ENCODE measurements at places on chromosomes 3 and 15.
A peak's percentile ranks its signal among the peaks of the same experiment; 100 is the strongest.

DNA sequence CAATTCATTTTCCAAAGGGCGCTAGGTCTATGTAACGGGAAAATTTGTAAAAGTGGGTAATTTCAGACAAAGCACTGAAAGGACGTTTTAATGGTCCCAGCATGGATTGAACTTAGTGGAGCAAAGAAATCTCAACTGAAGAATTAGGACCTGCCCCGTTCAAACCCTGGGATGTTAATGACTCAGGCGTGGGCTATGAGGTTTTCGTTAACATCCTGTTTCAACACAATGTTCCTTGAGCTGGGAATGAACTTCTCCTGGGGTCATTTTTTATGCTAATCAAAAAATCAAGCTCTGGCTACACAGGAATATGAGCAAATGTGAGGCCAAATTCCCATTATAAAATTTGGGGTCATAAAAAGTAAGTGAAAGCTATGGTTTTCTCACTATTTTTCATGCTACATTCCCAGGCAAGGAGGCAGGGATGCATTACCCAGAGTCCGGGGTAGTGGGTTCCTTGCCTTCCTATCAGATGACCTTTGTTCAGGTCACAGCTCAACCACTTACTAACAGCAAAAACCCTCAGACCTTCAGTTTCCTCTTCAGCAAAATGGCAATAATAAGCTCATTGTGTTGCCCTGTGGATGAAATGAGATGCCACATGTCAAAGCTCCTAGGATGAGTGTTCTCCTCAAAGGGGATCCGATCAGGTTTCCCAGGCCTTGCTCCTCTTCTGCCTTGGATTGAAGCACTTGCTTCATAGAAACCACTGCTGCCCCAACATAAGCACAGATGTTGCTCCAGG, 271.4 kb downstream of the ARRDC4 start:
- no peak for DNase-seq

GRCh38 chr3:69746119-69746518, 6.9 kb downstream of the MITF start:
- no peak for DNase-seq

- no peak for DNase-seq
Measured at GRCh38 chr15:42077689-42078088, 16.7 kb downstream of the PLA2G4D start.

GRCh38 chr3:107235193-107235927, 141.9 kb upstream of the CCDC54 start:
- no peak for DNase-seq

- DNase-seq: no peak
Measured at GRCh38 chr3:123893012-123893411, 8.9 kb upstream of the MYLK start.

- DNase-seq: peak; percentile 27
Measured at GRCh38 chr3:100401674-100402041, 319 bp downstream of the LNP1 start.

DNA sequence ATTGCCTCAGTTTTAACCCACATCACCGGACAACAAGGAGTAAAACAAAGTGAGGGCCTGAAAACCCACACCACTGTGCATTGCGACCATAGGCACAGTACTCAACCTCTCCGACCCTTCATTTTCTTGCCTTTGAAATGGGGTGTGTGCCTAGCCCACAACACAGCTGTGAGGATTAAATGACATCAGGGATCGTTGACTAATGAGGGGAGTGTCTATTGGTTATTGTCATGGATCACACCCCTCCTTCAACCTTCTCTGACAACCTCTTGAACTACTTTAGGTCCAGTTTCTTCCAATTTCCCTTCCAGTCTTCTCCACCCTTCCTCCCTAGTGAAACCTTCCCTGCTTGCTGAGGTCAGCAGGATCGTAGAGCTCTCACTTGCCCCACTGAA, 89.5 kb downstream of the HES1 start:
- DNase-seq: no peak

- DNase-seq: no peak
Measured at GRCh38 chr3:149828390-149828789, 15.4 kb downstream of the RNF13 start.

DNA sequence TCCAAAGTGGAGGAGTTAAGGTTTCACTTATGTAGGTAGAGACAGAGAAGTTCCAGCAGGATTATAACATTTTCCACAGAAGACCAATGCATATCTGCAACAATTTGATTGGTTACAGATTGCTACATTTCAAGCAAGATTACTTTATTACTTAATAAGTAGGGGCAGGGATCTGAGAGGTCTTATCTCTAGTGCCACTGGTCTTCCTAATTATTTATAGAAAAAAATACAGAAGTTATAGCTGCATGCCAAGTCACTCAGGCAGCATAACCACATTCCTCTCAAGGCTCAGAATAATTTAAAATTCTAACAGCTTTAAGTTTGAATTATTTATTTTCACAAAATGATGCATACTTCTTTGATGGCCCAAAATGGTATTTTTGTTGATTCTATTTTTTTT, 30.5 kb downstream of the RAD54L2 start:
- no peak for DNase-seq

Measured in gastrocnemius medialis (tissue), 4 donors.